Activated CD8-positive, alpha-beta memory T cell treated with anti-CD3 and anti-CD28 coated beads, Interleukin-2, amount 10 ng/mL, durations not matched to agents 7 days and 5 days (primary cell): ENCODE measurements at places on chromosomes 6 and 20.
A peak's percentile ranks its signal among the peaks of the same experiment; 100 is the strongest.

DNA sequence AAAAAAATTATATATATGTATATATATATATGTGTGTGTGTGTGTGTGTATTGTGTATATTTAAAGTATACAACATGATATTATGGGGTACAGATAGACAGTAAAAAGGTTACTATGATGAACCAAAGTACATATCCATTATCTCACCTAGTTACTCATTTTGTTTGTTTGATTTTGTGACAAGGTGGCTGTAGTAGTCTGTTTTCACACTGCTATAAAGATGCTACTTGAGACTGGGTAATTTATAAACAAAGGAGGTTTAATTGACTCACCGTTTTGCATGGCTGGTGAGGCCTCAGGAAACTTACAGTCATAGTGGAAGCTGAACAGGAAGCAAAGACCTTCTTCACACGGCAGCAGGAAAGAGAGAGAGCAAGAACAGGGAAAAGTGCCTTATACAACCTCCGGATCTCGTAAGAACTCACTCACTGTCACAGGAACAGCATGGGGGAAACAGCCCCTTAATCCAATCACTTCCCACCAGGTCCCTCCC lies 30.2 kb upstream of the DACT2 start:
- DNase-seq, result no peak

- no peak for DNase-seq
Observed at GRCh38 chr6:143949535-143949934, 58.5 kb downstream of the PLAGL1 start.

GRCh38 chr6:35874730-35875129 lies 46.2 kb downstream of the SRPK1 start:
- DNase-seq, result no peak

DNA sequence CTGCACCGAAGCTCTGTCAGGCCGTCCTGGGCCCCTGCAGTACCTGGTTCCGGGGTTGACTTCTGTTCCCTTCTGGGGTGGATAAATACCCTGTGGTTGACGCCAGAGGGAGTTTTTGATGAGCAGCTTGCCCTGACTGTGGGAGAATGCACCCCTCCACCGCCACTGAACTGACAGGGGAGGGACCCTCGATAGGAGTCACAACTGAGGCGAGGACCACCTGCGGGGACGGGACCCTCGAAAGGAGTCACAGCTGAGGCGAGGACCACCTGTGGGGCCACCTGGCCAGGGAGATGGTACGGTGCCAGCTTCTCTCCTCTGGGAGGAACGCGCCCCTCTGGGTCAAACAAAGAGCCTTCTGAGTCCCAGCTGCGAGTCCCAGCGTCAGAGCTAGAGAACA lies 100.1 kb upstream of the FRMD1 start:
- DNase-seq, result peak; percentile 27

DNA sequence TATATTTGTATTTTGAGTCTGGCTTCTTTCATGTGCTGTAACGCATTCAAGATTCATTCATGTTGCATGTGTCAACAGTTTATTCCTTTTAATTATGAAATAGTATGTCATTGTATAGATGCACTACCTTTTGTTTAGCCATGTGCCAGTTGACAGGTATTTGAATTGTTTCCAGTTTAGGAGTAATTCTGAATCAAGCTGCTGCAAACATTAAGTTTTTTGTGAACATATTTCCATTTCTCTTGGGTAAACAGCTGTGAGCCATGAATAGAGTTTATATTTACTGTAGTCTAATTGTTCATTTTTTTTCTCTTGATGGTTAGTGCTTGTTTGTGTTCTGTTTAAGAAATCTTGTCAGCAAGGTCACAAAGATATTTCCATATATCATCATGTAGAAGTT lies 142.4 kb upstream of the RIPOR2 start:
- DNase-seq, result no peak

- no peak for DNase-seq
Observed at GRCh38 chr6:97160280-97160679, 122.7 kb downstream of the MMS22L start.

- DNase-seq, result peak; percentile 21
Observed at GRCh38 chr6:168138436-168138835, 59.4 kb upstream of the FRMD1 start.

DNA sequence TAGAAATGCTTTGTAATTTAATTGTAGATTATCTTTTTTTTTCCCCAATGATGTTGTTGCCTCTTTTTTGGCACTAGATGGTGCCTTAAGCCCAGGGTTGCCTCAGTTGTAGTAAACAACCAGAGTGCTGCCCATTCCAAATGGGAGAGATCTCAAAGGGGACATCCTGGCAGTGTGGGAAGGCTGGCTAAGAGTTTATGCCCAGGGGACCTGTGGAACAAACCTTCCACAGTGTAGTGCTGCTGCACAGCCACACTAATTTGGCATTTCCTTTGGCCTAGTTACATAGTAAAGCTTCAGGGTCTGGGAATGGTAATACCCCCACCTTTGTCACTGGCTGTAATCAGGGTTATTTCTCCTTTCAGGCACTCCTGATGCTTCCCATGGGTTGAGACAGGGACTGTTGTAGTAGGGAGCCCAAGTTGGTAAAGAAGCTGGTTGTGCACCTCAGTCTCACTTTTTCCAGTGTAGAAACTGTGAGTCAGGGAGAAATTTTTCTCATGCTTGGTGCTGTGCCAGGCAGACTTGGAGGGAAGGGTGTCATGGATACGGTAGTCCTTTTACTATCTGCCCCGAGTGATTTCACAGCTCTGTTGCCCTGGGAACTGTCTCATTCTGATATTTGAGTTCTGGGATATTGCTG lies 177.8 kb upstream of the ECI2 start:
- DNase-seq, result no peak

- DNase-seq, result no peak
Observed at GRCh38 chr6:26332408-26332807, 32.6 kb upstream of the BTN3A2 start.

DNA sequence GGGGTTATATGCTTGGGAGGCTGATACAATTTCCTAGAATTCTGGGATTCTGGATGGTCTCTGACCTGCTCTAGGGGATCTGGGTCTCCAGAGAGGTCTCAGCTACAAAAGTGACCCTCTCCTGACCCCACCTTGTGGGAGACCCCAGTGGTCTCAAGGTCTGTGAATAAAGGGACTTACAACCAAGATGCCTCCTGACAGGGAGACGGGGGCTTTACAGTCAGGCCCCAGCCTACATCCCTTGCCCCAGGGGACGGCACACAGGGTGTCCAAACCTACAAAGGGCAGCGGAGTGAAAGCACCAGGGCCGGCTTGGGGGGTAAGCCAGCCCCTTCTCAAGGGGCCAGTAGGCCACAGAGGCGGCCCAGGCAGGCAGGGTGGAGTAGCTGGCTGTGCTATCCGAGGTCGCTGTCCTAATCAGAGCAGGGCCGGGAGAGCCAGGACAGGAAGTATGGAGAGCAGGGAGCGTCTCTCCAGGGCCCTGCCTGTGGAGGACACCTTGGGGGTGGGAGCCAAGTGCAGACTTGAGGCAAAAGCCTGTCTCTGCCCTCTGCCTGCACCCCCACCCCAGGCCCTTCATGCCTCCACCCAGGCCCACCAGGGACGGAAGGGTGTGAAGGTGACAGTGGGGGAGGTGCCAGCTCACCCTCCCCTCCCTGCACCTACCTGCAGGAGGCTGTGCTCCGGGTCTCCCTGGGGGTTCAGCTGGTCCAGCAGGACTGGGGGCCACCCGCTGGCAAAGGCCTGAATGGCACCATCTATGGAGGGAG lies 3.5 kb downstream of the GFRA4 start:
- DNase-seq, result no peak

GRCh38 chr6:130575971-130576370 lies 210.2 kb downstream of the TMEM200A start:
- peak; percentile 93 for DNase-seq
